ENCODE measurements at places on chromosomes 7 and 10.

DNA sequence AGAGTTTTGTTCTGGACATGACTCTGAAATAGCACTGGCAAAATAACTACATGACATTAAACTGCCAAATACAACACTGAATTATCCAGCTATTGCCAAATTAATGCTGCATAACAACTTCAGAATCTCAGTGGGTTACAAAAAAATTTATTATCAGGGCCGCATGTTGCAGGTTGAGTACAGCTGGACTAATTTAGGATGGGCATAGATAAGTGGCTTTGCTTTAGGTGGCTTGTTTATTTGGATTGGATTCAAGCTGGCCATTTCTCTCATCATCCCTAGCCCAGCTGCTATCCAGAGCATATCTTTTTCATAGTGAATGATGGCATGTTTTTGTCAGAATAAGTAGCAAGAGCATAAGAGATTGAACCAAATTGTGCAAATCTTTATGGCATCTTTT lies 1277.1 kb downstream of the REEP3 start:
- DNase-seq = no peak

DNA sequence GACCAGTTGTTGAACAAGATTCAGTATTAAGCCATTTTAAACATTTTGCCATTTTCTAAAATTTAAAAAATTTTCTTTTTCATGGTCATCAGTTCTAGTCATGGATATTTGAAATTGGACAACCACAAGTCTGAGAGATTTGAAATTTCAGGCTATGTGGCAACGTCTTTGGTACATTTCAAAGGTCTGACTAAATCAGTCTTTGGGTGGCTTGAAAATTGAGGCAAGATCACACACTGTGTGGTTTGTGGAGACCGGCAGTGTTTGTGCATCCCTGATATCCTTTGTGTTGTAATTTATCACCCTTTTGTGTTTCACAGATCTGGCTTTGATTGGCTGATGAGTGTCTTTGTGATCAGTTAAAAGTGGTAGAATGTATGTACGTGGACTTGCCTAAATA lies 35.7 kb downstream of the CCAR1 start:
- no peak for DNase-seq

- no peak for DNase-seq
Observed at GRCh38 chr10:88500656-88501055, 82.5 kb downstream of the RNLS start.

DNA sequence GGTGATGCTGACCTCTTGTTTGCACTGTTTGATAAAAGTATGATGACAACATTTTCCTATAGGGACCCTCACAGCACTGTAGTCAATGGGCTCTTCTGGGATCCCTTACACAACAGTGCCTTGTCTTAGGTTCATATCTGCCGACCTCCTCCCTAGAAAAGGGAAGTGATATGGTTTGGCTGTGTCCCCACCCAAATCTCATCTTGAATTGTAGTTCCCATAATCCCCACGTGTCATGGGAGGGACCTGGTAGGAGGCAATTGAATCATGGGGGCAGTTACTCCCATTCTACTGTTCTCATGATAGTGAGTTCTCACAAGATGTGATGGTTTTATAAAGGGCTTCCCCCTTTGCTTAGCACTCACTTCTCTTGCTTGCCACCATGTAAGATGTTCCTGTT lies 23.1 kb downstream of the ZC3HAV1 start:
- DNase-seq = no peak

DNA sequence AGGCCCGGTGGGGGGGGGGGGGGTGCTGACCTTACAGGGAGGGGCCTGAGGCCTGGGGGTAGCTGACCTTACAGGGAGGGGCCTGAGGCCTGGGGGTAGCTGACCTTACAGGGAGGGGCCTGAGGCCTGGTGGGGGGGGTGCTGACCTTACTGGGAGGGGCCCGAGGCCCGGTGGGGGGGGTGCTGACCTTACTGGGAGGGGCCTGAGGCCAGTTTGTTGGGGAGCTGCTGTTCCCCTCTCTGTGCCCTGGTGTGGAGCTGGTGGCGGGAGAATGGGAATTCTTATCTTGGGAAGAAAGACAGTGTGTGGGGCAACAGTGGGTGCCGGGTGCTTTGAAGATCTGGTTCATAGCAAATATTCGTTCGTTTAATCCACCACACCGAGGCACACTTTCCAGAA lies 46.6 kb upstream of the CFAP46 start:
- no peak for DNase-seq

- DNase-seq = peak; percentile 74
Observed at GRCh38 chr10:56920601-56921261, 559.7 kb upstream of the ZWINT start.

DNA sequence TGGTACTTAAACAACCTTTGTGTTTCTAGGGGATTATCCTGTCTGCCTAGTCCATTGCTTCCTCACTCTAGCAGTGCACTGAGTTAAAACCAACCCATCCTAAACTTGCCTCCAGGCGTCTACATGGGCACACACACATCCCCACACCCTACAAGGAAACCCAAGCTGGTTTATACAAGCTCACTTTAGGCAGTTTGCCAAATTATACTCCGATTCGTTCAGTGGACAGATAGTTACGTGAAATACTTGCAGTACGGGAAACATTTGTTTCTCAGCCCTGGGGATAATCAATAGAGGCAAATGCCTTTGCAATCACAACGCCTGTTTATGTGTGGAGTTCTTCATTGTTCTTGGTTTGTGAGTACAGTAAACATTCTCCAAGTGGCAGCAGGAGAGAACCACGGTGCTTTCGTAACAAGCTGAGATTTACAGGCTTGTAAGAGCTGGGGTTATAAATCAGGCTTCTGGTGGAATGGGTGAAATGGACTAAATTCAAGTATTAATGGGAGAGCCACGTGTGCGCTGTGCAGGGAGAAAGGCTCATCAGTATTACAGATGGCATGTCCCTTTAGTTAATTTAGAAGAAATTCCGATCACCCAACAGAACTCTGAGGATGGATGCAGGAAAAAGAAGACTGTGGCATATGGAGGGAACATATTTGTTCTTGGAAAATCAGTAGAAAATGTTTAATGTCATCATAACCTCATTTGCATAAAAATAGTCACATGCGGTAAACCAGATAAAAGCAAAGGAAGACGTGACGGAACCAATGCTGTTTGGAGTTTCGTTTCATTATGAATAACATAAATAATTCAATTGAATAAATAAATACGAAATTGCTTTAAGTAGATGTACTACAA lies 217.1 kb downstream of the GALNT17 start:
- DNase-seq = no peak

DNA sequence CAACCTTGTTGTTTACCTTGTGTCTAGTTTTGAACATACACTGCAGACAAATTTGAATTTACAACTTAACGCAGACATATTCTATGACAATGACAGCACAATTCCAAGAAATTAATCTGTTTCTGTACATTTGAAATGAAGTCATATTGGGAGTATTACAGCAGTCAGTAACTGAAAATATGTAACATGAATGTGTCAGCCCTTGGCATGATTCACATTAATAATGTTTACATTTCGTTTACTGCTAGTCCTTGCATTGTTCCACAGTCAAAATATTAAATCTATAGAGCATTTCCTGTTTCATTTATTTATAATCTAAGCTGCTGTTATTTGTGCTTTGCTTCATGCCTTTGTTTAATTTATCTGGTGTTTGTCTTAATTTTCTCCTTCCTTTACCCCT lies 80.4 kb downstream of the NOC3L start:
- DNase-seq = no peak

GRCh38 chr10:95513941-95514392 lies 47.2 kb downstream of the SORBS1 start:
- DNase-seq = peak; percentile 89

DNA sequence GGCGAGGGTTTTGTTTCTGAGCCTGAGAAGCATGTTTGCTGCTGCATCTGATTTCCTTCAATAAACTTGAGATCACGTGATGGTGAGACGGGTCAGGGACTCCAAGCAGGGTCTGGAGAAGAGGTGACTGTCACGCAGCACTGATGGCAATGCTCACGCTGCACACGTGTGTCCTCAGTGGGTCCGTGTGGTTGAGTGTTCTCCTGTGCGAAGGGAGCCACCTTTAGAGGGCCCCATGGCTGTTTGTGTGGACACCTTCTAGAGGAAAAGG lies 100.4 kb downstream of the WDR37 start:
- no peak for DNase-seq

DNA sequence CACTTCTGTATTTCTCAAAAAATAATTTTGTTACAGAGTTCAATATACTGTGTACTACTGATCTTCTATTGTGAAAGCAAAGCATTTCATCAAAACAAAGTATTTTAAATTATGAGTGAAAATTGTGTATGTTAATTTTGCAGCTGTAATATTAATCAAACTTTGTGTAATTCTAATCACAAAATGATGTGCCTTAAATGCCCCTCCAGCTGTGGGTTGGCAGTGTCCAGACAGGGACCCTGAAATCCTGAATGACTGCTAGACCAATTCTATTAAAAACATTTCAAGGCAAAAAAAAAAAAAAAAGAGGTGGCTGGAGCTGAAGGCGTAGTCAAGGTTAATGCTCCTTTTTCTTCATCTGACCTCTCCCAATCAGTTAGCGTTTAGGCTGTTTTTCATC lies 36.2 kb downstream of the SCD start:
- no peak for DNase-seq

DNA sequence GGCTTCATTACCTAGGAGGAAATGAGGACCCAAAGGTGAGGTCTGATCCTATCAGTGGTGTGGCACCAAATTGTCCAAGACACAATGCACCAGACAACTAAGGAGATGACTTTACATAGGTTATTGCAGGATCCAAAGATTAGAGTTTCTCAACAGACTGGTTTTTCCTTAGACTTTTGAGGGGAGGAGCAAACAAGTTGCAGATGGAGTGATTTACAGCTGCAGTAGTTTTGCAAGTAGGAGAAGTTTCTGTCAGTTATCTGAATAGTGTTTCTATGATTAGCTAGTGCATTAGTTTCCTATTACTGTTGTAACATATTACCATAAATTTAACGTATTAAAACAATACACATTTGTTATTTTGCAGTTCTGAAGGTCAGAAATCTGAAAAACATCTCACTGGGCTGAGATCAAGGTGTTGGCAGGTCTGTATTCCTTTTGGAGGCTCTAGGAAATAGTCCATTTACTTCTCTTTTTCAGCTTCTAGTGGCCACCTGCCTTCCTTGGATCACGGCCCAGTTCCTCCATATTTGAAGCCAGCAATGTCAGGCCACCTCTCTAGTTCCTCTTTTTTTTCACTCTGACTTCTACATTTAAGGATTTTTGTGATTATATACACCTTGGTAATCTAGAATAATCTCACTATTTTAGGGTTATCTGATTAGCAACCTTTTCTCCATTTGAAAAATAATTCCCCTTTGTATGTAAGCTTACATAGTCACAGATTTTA lies 994.9 kb downstream of the REEP3 start:
- DNase-seq = no peak

- no peak for DNase-seq
Observed at GRCh38 chr7:156725936-156726335, 85.4 kb downstream of the RNF32 start.

DNA sequence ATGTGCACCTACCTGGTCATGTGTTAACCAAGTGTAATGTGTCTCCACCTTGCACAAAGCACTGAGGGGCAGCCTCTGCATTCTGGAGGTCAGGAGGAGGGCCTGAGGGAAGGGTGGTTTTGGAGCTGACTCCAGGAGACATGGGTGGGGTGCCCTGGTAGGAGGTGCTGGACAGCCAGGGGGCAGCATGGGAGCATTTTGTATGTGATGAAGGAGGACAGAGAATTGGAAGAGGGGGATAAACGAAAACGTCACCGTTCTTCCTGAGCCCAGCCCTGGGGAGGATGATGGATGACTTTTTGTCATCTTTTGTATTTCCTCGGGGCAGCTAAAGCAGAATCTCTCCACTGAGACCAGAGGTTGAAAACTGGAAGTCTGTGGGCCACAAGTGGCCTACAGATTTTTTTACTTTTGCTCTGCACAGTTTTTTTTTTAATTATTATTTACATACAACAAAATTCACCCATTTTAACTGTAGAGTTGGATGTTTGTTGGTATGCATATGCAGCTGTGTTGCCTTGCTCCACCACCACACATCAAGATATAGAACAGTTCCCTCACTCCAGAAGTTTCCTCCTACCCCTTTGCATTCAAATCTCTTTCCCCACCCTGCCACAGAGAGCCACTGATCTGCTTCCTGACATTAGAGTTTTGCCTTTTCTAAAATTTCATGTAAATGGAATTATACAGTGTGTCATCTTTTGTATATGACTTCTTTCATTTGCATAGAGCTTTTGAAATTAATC lies 242.5 kb downstream of the VTI1A start:
- no peak for DNase-seq

GRCh38 chr10:986137-986825 lies 2.0 kb upstream of the GTPBP4 start:
- DNase-seq = peak; percentile 86

GRCh38 chr7:18189500-18190126 lies 162.0 kb upstream of the PRPS1L1 start:
- no peak for DNase-seq

DNA sequence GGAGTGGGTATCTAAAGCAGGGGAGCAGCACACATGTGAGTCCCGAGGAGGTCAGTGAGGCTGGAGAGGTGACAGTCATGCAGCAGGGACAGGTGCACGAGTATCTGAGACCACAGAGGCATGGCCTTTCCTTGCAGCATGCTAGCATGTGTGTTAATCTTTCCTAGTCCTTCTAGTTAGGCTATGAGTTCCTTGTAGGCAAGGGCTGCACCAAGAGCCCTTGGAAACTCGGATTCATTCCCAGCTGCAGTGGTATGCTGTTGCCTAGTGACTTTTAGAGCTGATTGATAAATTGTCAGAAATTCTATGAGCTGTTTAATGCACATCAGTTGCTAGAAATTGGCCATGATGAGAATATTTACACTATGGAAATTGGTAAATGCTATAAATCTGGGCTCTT lies 132.0 kb downstream of the SORCS3 start:
- DNase-seq = no peak

GRCh38 chr7:142866361-142867096 lies 11.7 kb downstream of the EPHB6 start:
- peak; percentile 46 for DNase-seq

GRCh38 chr7:42197451-42197850 lies 39.6 kb downstream of the GLI3 start:
- peak; percentile 30 for DNase-seq

DNA sequence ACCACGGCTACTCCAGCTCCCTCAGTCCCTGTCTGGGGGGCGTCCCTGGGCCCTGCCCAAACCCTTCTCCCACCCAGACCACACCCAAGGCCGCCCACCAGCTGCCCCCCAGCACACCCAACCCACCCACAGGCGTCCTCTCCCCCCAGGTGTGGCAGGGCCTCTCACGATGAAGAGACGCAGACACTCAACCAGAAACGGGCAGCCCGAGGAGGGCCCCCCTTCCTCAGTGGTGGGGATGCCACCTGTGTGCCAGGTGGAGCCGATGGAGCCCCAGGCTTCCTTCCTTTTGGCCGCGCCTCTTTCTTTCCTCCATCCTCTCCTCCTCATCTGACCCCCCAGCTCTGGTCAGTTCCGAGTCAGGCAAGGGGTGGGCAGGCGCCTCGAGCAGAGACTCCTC lies 28.7 kb downstream of the ADGRA1 start:
- no peak for DNase-seq

GRCh38 chr10:88346144-88346977 lies 236.8 kb downstream of the RNLS start:
- no peak for DNase-seq

DNA sequence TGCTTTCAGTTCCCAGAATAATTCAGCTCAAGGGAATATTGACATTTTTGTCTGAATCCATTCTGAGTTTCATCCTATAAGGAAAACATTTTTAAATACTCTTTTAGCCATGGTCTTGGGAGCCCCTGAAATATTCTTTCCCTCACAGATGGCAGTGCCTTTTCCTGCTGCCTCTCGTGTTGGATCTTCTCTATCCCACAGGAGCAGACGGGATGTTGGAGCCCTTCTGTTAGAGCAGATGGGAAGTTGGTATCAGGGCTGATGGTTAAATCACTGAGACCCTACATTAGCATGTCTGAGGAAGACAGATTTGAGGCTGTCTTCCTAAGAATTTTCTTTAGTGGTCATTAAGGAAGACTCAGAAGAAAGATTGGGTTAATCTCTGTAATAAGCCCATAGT lies 737.8 kb downstream of the LRMDA start:
- DNase-seq = no peak

Measured in kidney tubule cell (primary cell).